ENCODE measurements at places on chromosomes 11 and 22.

GRCh38 chr22:19149047-19149883 lies 827 bp downstream of the GSC2 start:
- DNase-seq = no peak

- no peak for DNase-seq
Observed at GRCh38 chr11:95499516-95500135, 268.6 kb upstream of the SESN3 start.

DNA sequence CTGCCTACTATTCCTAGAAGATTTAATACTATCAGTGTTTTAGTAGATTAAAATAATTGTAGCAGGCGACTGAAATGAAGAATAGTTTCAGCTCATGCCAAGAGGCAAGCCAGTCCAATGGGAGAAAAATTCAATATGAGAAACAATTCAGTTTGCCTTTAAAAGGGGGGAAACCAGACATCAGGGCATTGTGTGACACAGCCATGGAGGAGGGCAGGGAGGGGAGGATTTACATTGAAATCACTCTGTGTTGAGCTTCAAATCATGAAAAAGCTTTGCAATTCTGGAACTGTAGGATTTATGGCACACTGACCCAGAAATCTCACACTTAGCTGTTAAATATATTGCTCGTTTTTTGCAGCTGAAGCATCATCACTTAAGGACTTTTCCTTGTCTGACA lies 4.6 kb downstream of the SLC1A2 start:
- no peak for DNase-seq

DNA sequence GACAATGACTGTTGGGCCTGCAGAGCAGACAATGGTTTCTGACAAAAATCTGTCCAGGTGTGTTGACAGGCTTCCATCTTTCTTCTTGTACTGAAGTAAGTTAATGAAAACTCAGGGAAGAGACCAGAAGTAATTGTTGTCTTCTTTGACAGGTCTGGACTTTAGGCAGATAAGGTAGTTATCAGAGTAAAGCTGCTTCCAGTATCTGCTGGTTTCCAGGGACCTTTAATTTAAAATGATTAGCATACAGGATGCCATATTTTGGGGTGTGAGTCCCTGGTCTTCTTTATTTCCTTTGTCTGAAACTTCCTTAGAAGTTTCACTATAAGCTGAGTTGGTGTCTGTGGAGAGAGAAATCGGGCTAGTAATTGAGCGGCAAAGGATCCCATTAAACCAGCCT lies 1.4 kb downstream of the TMX2 start:
- no peak for DNase-seq

DNA sequence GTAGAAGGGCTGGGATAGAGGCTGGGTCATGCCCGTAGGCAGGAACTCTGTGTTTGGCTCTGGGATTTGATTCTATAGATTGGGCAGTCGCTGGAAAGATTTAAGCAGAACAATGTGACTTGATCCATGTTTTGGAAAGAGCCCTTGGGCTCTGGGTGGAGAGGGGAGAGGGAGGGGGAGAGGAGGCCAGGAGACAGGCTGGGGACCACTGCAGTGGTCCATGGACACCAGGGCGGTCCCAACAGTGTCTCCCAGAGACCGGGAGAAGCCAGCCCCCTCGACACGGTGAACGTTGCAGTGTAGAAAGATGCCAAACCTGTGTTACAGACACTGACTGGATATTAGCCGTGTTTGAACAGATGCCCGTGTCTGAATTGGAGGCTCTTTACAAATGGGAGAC lies 19.5 kb downstream of the PVALB start:
- no peak for DNase-seq

GRCh38 chr22:39214383-39215069 lies 30.3 kb downstream of the PDGFB start:
- DNase-seq = no peak

GRCh38 chr11:63909591-63910506 lies 7.1 kb downstream of the RCOR2 start:
- DNase-seq = no peak

- DNase-seq = no peak
Observed at GRCh38 chr11:9714272-9714940, 50.5 kb downstream of the SWAP70 start.

GRCh38 chr22:33894515-33894914 lies 25.8 kb downstream of the LARGE1 start:
- no peak for DNase-seq

DNA sequence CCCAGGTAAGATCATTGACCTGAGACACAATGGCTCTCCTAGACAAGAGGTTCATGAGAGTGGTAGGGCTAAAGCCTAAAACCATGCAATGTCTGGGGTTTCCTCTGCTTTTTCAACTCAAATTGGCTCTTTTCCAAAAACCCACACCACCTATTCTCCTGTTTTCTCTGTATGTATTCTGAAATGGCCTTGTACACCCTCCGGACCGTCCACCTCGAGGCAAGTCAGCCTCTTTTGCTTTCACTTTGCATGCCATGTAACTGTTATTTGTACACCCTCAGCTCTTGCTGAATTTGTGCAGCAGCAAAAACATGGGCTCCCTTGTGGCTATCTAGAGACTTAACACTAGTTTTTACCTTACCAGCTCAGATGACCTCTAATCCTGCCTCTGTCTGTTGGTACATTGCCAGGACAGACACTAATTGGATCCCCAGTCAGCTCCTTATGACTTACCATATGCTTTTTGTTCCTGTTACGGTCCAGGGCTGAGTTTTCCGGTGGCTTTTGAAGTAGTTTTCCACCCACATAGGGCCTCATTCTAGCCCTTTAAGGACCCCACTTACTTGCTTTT lies 288.0 kb downstream of the SBF2 start:
- DNase-seq = no peak

GRCh38 chr11:12158909-12159308 lies 48.5 kb downstream of the MICAL2 start:
- no peak for DNase-seq

- DNase-seq = no peak
Observed at GRCh38 chr11:22216940-22217339, 24.1 kb downstream of the ANO5 start.

DNA sequence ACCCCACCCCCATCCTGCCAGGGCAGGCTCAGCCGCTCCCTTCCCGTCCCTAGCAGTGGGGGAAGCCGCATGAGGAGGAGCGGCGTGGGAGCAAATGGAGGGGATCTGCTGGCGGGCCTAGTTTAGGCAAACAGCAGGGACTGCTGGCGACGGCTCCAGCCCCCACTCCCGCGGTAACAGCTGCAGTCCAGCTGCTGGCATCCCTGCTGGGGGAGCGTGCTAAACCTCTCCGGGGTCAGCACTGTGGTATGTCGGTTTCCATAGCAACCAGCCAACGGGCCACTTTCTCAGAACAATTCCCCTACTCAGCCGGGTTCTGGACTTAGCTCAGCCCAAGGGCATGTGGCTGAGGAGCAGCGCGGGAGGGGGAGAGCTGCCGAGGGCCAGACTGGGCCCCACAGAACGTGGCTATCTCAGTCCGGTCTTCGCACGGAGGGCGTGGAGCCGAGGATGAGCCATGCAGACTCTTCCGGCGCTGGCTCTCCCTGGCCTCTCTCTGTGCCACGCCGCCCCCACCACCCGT lies 98.8 kb downstream of the PKNOX2 start:
- DNase-seq = peak; percentile 82

- DNase-seq = no peak
Observed at GRCh38 chr22:21760640-21761039, 25.0 kb upstream of the YPEL1 start.

DNA sequence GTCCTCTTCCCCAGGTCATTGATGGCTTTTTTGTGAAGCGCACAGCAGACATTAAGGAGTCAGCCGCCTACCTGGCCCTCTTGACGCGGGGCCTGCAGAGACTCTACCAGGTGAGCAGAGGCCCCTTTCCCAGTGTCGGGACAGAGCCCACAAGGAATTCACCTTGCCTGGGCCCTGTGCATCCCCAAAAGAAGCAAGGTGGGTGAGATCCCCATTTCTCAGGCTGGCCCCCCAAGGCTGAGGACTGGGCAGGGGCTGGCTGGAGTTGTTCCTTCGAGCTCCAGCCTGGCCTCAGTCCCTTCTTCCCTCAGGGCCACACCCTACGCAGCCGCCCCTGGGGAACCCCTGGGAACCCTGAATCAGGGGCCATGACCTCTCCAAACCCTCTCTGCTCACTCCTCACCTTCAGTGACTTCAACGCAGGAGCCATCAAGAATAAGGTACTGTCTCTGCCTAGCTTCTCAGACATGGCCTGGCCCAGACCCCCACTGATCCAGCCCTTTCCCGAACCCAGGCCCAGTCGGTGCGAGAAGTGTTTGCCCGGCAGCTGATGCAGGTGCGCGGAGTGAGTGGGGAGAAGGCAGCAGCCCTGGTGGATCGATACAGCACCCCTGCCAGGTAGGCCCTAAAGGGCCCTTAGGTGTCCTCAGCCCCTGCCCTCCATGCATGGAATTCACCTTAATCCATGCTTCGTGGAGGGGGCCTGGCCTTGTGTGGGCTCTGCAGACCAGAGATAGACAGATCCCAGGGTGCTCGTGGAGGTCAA lies 4.7 kb downstream of the MUS81 start:
- DNase-seq = no peak

GRCh38 chr22:30426388-30427353 lies 1.1 kb downstream of the MTFP1 start:
- peak; percentile 76 for DNase-seq

DNA sequence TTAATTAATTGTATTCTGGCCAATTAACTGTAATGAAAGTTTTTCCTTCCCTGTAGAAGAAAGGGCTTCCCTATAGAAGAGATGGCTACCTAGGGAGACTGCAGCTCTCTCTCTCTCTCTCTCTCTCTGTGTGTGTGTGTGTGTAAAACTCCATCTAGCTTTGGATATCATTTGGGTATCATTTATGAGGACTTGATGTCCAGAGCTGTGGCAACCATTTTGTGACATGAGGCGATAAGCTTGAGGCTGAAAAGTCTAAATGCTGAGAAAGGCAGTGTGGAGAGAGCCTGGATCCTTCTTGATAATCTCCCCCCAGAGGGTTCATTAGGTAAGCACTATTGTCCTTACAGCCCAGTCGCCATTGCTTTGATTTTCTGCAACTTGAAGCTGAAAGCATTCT lies 30.7 kb upstream of the RASD2 start:
- no peak for DNase-seq

DNA sequence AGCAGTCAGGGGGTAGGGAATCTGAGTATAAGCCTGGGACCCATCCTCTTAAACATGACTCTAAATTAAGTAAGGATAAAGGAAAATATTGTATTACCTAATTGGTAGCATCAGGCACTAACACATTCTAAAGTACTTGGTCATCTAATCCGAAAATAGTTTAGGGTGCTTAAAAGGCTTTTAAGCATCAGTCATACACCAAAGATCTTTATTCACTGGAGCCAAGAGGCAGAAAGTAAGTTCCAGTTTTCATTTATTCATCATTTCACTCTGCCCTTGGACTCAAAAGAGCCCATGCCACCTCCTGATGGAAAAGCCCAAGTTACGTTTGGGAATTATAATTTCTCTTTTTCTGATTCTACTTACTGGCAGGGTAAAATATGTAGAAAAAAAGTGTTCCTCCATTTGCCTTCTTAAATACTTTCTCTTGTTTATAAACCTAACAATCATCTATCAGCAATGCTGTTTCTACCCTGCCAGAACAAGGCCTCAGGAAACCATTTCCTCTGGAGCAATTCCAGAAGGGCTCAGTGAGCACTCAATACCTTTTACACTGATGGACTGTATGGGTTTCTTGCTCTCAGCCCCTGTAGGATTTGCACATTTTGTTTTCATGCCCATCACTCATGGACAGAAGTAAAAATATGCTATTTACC lies 120.1 kb upstream of the SLC5A12 start:
- DNase-seq = no peak

DNA sequence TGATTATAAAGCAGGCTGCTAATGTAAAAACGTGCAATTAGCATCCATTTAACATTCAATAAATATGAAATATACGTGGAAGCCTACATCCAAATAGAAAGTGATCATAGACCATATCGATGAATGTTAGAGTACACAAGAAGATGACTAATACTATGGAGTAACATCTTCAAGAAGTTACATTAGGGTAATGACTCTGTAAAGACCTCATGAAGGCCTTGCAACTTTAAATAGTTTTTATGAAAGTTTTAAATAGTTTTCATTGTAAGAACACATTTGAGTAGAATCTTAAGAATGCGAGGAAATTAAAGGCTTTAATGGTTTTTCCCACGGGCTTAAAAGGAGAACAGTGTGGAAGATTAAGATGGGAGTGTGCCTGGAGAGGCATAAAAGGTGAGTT lies 1.4 kb downstream of the TRIM34 start:
- no peak for DNase-seq

- no peak for DNase-seq
Observed at GRCh38 chr11:107827041-107827440, 31.5 kb downstream of the SLC35F2 start.

- DNase-seq = no peak
Observed at GRCh38 chr11:33930317-33931021, 38.6 kb upstream of the LMO2 start.

GRCh38 chr11:6216501-6216900 lies 11.1 kb downstream of the C11orf42 start:
- no peak for DNase-seq

GRCh38 chr11:62337303-62338181 lies at the start of gene ASRGL1:
Gene ASRGL1, plus strand, starts transcription at chr11:62337448. Its CDS starts 530 bp downstream, at chr11:62337978.
- peak; percentile 85 for DNase-seq

DNA sequence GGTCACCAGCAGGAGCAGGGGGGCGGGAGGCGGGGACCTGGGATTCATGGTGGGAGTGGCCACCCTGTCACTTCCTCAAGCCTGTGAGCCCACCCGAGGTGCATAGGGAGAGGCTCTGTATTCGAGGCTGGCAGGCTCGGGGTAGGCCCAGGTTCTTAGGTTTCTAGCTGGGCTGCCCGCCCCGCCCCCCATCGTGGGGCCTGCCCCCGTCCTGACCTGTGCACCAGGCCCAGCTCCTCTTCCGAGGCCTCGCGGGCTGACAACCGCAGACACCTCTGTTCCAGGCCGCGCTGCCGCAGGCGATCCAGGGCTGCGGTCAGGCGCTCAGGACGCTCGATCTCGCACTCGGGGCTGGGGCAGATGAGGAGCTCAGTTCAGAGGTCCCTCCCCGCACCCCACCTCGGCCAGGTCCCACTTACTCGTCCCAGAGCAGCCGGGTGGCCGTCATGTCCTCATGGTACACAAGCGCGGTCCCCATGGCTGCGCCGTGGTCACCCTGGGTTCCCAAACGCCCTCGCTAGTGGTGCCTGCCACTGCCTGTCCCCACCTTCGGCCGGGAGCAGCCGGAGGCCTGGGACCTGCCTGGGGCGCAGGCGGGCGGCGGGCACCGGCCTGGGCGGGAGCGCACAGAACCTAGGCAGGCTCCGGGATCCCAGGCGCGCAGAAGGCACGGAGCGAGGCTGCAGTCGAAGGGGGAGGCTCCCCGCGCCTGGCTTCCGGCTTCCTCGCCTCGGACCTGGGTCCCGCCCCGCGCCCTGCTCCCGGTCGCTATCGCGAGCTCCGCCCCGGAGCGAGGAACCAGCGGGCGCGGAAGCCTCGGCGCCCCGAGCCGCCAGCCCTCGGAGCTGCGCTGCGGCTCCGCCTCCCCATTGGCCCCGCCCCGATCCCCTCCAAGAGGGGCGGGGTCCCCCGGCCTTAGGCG lies at the start of gene HDAC10:
Gene HDAC10, minus strand, starts transcription at position 711 of the 922 bp plus-strand sequence. Its CDS starts 233 bp downstream, at position 478.
- peak; percentile 85 for DNase-seq

GRCh38 chr11:44753961-44754645 lies 27.3 kb downstream of the TSPAN18 start:
- no peak for DNase-seq

GRCh38 chr11:123475469-123475868 lies 45.4 kb downstream of the GRAMD1B start:
- no peak for DNase-seq

Measured in heart right ventricle (tissue), 16 donors.